Prostate gland (tissue), 2 donors: ENCODE measurements at places on chromosomes 7 and 10.

- DNase-seq: no peak
Observed at GRCh38 chr10:30178356-30178964, 119.1 kb upstream of the JCAD start.

DNA sequence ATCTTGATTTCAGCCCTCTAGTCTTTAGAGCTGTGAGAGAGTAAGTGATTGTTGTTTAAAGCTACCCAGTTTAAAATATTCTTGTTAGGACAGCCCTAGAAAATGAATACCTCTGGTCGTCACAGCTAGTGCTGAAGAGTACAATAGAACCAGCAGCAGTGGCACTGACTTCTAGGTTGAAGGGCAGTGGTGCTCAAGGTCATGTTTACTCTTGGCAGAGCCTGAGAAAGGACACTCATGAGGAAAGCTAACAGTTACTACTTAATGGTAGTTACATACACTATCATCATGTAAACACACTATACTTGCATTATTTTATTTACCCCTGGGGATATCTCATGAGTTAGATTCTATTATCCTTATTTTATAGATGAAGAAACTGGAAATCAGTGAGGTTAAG lies 323.0 kb downstream of the SH2D4B start:
- no peak for DNase-seq

- no peak for DNase-seq
Observed at GRCh38 chr7:16708980-16709379, 44.6 kb upstream of the TSPAN13 start.

- no peak for DNase-seq
Observed at GRCh38 chr7:115216652-115217051, 294.8 kb downstream of the MDFIC start.

GRCh38 chr10:34681933-34682332 lies 133.2 kb downstream of the PARD3 start:
- no peak for DNase-seq

DNA sequence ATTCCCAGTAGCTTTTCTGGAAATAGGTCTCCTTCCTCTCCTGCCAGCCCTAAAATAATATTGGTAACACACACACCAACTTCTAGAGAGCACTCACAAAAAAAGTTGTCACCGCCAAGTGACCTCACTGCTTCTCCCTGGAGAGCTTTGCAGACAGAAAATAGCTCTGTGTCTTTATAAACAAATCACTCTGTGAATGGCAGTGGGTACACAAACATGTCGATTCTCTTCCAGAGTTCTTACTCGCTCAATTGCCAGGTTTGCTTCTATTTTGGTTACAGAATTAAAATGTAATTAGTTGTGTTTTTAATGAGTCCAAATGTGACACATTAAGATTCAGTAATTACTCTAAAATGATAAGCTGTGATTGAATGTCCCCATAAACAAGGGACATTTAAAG lies 649.2 kb upstream of the C7orf33 start:
- DNase-seq: no peak

DNA sequence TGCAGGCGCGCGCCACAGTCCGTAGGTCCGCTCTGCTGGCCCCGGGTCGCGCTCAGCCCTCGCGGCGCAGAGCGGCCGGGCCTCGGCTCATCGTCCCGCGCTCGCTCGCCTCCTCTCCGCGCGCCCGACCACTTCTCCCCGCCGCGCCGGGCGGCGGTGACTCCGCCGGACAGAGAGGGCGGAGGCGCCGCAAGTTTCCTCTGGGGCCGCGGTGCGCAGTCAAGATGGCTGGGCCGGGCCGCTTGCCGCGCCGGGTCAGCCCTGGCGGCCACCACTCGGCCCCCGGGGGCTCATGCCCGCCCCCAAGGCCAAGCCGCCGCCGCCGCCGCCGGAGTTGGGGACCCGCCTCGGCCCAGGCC lies 441 bp downstream of the FZD8 start:
- no peak for DNase-seq

DNA sequence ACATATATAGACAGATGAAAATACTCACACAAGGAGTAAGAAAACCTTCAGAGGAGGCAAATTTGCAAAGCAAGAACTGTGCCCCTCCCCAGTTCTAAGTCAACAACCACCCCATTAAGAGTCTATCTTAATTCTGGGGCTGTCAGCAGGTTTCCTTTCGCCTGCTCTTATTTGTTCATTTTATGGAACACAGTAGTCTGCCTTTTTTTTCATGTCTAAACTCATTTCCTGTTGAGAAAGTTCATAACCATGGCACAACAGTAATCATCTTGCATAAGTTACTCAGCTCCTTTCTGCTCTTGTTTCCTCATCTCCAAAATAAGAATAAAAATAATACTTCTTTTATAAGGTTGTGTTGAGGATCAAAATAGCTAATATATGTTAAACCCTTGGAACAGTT lies 25.8 kb upstream of the AMPH start:
- DNase-seq: no peak

DNA sequence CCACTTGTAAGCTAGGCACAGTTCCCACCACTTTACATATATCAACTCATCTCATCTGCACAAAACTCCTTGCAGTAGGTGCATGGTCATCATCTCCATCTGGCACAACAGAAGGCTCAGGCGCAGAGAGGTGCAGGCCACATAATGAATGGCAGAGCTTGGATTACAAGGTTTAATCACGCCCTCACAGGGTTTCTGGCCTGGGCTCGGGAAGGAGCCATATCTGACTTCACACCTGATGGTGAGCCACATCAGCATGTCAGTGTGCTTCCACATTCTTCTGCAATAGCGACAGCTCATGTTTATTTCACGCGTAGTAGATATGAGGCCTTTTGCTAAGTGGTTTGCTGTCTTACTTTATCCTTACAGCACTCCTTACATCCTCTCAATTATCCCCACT lies 650.2 kb downstream of the INHBA start:
- DNase-seq: no peak

DNA sequence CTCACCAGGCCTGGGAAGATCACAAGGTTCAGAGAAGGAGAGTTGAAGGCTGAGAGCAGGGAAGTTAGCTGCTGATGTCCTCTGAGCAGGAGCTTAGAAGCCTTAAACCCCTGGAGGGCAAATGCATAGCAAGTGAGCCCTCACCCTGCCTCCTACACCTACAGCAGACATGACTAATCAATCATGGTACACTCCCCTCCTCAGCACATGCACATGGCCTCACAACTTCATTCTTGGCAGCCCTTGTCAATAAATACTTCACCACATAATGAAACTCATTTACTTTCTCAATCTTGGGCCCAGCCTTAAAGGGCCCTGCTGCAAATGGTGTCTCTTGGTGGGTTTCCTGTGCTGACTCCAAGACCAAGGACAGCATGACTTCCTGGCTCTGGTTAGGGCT lies 12.9 kb downstream of the MMRN2 start:
- no peak for DNase-seq

GRCh38 chr7:127810696-127811660 lies 159.0 kb downstream of the SND1 start:
- DNase-seq: no peak

GRCh38 chr10:3708852-3709251 lies 76.2 kb downstream of the KLF6 start:
- no peak for DNase-seq

- DNase-seq: no peak
Observed at GRCh38 chr10:33214174-33214573, 120.3 kb downstream of the NRP1 start.

DNA sequence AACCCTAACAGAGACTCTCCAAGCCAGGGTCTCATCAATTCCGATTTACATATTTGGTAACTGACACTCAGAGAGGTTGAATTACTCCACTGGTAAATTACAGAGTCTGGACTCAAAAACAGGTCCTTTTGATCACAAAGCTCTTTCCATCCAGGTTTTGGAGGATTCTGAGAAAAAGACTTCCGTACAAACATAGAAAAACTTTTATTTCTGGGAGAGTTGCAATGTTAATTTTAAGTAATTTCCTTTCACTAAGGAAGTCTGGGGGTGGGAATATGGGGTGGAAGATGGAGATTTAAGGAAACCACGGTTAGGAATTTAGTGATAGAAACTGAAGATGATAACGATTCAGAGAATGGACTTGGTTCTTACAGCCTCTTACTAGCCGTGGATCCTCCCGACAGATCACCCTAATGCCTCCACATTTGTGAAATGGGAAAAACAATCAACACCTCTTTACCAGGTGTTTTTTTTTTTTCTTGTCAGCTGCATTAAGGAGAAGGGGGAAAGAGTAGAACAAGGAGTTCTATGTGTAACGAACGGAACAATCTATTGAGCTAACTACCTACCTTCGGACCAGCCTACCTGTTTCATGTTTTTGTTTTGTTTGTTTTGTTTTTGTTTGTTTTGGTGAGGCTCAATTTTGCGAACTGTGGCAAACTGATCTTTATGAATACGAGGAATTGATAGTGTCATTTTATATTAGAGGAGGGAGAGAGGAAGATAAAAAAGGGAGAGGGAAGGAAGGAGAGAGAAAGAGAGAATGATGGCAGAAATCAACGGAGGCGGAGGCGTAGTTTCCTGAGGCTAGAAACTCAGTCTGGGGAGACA lies 1.7 kb upstream of the RBM20 start:
- DNase-seq: no peak

GRCh38 chr7:101664893-101665471 lies 35.9 kb upstream of the MYL10 start:
- DNase-seq: no peak

- DNase-seq: no peak
Observed at GRCh38 chr7:104288137-104288536, 40.3 kb upstream of the LHFPL3 start.

DNA sequence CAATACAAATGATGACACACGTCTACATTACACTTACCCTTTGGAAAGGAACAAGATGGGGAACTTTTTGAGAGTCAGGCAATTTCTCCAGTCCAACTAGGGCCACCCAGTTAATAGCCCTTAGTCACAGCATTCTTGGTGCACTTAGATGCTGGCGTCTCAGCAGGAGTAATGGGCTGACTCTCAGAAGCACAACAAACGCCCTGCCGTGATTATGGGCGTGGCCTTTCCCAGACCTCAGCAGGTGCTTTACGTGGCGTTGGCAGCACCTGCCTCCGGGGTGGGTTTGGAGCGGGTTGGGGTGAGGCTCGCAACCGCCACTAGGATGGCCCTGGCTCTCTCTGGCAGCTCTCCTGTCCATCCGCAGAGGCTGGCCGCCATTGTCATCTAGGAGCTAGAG lies 147.6 kb upstream of the SHH start:
- DNase-seq: no peak

DNA sequence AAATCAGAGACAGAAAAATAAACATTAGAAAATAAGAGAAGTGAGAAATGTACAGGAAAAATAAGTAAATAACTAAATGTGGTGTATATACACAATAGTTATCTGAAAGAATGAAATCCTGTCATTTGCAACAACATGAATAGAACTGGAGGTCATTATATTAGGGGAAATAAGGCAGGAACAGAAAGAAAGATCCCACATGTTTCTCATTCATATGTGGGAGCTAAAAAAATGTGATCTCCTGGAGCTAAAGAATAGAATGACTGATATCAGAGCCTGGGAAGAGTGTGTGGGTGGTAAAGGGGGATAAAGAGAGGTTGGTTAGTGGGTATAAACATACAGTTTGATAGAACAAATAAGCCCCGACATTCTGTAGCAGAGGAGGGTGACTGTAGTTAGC lies 27.3 kb downstream of the PLXDC2 start:
- no peak for DNase-seq

- DNase-seq: no peak
Observed at GRCh38 chr10:108616559-108617285, 1306.6 kb downstream of the XPNPEP1 start.

- DNase-seq: no peak
Observed at GRCh38 chr10:20004087-20004523, 187.9 kb downstream of the PLXDC2 start.

DNA sequence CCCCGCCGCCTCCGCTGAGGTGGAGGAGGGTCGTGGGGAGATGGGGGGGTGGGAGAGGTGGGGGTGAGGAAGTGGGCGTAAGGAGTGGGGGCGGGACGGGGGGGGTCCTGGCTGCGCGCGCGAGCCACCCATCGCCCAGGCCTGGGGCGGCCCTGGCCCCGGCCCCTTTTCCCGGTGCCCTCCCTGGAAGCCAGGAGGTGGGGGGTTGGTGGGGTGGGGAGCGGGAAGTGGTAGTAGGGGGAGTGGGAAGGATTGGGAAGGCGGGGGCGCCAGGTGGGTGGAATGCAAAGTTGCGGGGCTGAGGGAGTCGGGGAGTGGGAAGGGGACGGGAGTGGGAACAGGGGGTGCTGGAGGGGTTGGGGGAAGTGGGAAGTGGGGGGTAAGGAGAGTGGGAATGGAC lies 319 bp upstream of the MMD2 start:
- no peak for DNase-seq

GRCh38 chr7:7681936-7682329 lies 36.5 kb downstream of the RPA3 start:
- no peak for DNase-seq

- DNase-seq: no peak
Observed at GRCh38 chr10:71613261-71613777, 106.3 kb downstream of the C10orf105 start.

DNA sequence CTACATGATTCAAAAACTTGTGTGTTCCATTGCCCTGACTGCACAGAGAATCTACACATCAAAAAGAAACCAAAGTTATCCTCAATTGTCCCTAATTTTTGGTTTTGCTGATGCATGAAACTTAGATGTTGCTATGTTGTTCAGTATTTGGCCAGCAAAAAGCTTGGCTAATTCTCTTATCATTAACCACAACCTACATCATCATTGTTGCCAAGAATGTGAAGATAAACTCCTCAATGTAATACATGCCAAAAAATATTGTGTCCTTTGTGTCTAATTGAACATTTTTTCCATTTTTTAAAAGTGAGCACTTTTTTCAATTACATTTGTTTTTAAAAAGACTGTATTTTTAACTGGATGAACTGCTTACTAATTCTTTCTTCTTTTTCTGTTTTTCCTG lies 268.0 kb upstream of the SEMA3D start:
- DNase-seq: no peak

GRCh38 chr10:84583501-84583900 lies 255.1 kb downstream of the CCSER2 start:
- no peak for DNase-seq

GRCh38 chr7:122884186-122884585 lies 2.1 kb downstream of the CADPS2 start:
- peak; percentile 14 for DNase-seq

DNA sequence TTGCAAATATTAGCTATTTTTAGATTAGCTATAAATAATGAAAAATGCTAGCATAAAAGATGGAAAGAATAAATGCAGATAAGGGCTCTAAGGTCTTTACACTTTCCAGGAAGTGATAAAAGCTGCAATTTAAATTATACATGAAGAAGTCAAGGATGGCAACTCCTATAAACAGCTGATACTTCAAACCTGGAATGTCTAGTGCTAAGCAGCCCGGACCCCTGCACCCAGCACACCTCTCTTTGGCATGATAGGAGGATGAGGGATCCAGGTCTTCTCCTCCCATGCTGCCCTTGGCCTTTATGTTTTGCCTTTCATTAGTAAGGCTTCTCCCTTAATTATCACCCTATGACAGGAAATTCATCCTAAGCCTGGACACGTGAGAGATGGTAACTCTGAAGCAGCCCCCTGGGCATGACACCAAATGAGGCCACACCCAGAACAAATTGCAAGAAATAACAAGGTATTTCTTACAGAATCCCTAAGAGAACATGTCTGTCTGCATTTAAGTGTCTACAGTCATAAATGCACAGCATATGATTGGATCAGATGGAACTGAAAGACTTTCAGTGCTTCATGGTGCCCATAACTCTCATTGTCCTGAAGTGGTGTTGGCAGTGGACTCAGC lies 158.3 kb upstream of the PRSS1 start:
- no peak for DNase-seq
